ENCODE measurements at places on chromosomes 1 and 21. TPM values are rescaled to one million over a fixed set of nuclear protein-coding genes. Genes with fewer than 3 reads are reported as not detected.

- DNase-seq, result no peak
Measured at GRCh38 chr1:243312952-243313634, 57.3 kb downstream of the SDCCAG8 start.

GRCh38 chr1:229070168-229070567, 200.7 kb upstream of the RAB4A start:
- peak; percentile 92 for DNase-seq

GRCh38 chr1:38029685-38030511, 16.7 kb downstream of the POU3F1 start:
- peak; percentile 58 for DNase-seq

Gene FASLG
- total RNA-seq, result 0.12 TPM

Gene MRPL39
- 61.3 TPM for total RNA-seq

GRCh38 chr1:112461200-112461871, 47.4 kb upstream of the WNT2B start:
- DNase-seq, result no peak

- peak; percentile 65 for DNase-seq
Measured at GRCh38 chr1:1079408-1080121, 5.5 kb upstream of the RNF223 start.

- no peak for DNase-seq
Measured at GRCh38 chr1:44227211-44227610, 13.9 kb downstream of the DMAP1 start.

GRCh38 chr1:82343381-82343780, 542.6 kb downstream of the ADGRL2 start:
- DNase-seq, result no peak

DNA sequence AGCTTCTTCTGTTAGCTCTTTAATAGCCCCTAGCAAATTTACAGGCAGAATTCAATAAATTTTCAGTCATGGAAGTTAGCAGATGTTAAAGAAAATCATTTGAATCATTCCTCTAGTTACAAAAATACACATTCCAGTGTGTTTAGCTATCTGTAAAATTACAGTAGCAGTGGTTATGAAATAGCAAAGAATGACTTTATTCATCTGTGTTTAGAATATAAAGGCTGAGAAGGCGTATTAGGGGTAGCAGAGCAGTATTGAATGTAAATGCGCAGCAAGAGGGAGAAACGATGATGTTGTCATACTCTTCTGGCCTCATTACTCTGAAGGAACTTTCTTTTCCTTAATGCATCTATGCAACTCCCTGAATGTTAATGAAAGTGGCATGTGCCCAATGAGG, 106.2 kb upstream of the CYYR1 start:
- no peak for DNase-seq

Gene DNASE2B
- not detected for total RNA-seq

- peak; percentile 55 for DNase-seq
Measured at GRCh38 chr1:108560189-108560873, 431 bp downstream of the EEIG2 start.

Gene GNG12
- 34.1 TPM for total RNA-seq

GRCh38 chr1:3652548-3653285, 401 bp downstream of the TP73 start:
- DNase-seq, result no peak

GRCh38 chr1:67759066-67759465, 74.1 kb downstream of the GADD45A start:
- no peak for DNase-seq

Gene MORN1
- total RNA-seq, result 5.3 TPM

Gene TMOD4
- total RNA-seq, result 0.62 TPM

Gene AGMAT
- not detected for total RNA-seq

DNA sequence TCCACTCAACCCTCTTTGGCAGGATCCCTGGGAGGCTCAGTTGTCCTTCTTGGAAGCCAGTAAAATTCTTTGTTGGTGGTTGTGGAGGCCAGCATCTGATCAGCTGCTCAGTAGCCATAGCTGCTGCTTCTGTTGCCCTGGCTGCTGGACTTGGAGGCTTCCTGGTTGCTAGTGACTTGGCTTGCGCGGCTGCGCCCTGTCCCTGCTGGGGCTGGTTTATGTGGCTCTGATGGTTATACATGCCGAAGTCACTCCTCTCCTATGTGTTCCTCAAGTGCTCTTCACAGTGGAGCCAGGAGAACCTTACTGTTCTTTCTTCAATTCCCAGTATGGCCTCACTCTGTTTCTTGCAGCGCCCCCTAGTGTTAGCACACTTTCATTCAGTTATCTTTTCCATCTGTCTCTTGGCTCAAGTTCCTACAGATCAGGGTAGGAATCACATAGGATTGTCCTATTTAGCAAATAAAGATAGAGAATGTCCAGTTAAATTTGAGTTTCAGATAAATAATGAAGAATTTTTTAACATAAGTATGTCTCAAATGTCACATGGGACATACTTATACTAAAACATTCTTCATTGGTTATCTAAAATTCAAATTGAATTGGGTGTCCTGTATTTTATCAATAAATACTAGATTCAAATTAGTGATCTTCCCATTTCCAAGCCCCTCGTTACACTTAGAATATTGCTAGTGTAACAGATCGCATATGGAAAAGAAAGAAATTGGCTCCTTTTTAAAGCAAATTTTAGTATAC, 176.5 kb downstream of the TGFB2 start:
- DNase-seq, result peak; percentile 28

GRCh38 chr1:118335331-118335732, 150.3 kb upstream of the SPAG17 start:
- no peak for DNase-seq

- no peak for DNase-seq
Measured at GRCh38 chr1:94614168-94614815, 72.7 kb upstream of the F3 start.

Gene SERINC2
- 1.3 TPM for total RNA-seq

GRCh38 chr1:63799820-63800219, 26.0 kb downstream of the ROR1 start:
- no peak for DNase-seq

Gene PBX1
- 69.6 TPM for total RNA-seq

GRCh38 chr1:211610779-211611556, 32.0 kb upstream of the SLC30A1 start:
- peak; percentile 57 for DNase-seq

DNA sequence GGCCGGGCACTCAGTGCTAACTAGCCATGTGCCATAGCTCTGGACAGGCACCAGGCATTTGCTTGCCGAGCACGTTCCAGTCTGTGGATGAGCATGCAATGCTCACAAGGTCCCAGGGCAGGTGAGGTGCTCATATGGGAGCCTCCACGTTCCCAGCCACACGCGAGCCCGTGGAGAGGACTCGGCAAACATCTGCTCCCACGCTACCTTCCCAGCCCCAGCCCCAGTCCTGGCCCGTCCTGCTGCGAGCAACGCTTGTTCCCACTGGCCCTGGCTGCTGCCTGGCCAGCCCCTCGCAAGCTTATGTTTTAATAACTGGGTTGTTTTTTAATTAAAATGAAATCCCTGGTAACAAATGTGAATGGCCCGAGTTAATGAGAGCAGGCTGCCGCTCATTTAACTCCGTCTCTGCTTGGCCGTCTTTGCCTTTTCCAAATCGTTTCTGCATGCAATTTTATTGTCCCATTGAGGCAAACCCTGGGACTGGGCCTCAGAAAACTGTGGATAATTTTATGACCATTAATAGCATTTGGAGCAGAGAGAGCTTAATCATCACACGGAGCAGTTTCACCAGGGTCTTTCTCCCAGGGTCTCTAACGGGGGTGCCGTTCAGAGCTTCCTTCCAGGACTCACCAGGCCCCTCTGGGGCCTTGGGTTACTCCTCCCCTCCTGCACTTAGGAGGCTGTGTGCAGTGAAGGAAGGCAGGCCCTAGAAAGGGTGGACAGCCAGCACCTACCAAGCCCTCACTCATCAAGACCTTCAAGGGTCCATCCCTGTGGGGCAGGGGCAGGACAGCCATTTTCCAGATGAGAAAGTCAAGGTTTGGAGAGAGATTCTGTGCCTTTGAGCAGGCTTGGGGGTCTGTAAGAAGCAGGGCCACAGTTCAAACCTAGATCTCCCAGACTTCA, 136.8 kb downstream of the GLIS1 start:
- DNase-seq, result no peak

Gene TMEM200B
- 1.5 TPM for total RNA-seq

GRCh38 chr1:98870959-98871903, 133.4 kb downstream of the PLPPR5 start:
- DNase-seq, result no peak

Gene THRAP3
- 67.9 TPM for total RNA-seq

Gene PRKAA2
- total RNA-seq, result 88.0 TPM

DNA sequence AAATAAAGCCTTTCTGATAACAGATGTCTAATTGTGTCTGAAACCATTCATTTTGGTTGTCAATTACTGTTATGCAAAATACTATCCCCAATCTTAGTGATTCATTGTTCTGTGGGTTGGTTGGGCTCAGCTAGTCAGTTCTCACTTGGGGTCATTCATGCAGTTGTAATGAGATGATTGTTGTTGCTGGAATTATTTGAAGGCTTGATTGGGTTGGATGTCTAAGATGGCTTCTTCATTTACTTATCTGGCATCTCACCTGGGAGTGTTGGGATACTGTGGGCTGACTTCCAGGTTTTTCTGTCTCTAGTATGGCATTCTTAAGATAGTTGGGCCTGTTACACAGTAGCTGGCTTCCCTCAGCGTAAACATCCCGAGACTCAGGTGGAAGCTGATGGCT, 217.8 kb upstream of the B3GALT2 start:
- no peak for DNase-seq
